Amniotic stem cell (primary cell): ENCODE measurements at places on chromosomes 3 and 15.

DNA sequence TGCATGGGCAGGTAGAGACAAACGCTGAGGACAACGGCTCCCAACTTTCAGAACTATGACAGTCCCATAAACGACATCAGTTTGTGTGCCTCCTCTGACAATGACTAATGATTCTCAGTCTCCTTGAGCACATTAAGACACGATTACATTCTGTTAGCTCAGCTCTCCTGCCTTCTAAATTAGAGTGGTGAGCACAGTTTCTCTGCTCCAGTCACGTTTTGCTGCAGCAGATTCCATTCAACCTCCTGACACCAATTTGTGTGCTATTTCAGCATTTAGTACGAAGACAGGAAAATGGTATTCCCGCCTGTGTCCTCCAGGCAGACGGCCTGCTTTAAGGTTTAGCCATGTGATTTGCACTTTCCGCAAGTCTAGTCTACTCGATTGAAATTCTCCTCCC, 458.4 kb upstream of the CFAP20DC start:
- DNase-seq, result no peak

- DNase-seq, result no peak
Measured at GRCh38 chr15:33215941-33216872, 21.7 kb upstream of the FMN1 start.

DNA sequence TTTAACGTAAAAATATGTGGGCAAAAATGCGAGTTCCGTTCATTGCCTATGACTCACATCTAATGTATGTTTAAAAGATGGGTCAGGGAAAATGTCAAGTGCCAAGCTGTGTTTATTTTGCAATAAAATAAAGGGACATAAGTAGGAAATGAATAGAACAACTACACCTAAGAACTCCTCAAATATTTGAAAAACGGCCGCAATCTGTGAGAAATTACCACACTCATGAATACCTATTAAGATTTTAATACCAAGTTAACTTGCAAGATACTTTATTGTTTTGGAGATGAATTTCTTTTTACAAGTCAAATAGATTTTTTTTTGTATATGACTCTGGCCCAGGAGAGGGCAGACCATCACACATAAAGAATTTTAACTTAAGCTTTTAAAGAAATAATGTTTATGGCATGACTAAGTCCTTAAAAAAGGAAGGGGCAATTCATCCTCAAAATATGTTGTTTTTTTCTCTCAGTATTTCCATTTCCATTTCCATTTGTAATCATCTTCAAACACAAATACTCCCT, 152.7 kb downstream of the SUCNR1 start:
- DNase-seq, result peak; percentile 52

DNA sequence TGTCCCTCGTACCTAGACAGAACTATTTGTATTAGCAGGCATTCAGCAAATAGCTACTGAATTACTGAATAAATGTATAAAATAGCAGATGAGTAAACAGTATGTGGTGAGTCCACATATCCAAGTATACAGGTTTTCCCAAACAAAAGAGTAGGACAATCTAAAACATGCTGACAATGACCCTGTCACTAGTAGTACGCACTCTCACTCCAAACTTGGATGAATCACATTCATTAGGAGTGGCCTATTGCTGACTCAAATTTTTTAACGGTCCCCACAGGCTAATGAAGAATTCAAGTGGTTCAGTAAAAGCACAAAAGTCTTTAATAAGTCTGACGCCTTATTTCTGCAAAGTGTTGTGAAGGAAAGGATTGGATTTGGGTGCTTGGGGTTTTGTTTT, 449.3 kb upstream of the THBS1 start:
- DNase-seq, result no peak

- no peak for DNase-seq
Measured at GRCh38 chr15:95150466-95150865, 919.1 kb downstream of the MCTP2 start.

DNA sequence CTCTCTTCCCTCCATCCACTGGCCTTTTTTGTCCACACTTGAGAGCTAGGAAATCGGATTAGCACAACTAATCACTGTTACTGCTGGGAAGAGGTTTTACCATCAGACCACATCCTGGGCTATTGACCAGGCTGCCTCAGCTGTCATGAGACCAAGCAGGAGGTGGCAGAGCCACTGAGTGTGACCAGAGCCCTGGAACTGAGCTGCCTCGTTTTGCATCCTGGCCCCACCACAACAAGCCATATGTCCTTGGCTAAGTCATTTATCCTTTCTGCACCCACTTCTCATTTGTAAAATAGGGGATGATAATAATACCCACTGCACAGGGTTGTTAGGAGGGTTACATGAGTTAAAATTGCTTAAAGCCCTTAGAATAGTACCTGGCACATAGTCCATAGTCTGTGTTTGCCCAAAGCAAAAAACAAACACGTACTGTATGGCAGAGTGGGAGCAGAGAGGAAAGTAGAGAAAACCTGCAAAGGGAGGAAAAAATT, 34.1 kb downstream of the TMEM158 start:
- no peak for DNase-seq

GRCh38 chr3:146637871-146638270, 32.7 kb upstream of the PLSCR5 start:
- no peak for DNase-seq

DNA sequence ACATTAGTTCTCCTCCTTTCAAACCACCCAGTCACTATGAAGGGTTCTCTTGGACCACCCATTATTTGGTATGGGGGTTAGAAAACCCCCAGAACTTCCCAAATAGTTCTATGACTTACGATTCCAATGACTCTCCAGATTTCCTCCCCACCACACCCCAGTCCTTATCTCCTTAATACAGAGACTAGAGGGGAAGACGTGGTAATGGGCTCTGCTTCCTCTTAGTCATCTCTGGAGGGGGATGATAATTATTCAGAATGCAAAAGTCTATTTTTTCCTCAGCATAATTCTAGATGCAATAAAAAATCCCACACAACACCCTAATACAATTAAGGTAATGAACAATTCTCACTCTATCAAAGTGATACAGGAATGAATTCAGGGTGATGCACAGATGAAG, 48.9 kb upstream of the CFAP161 start:
- DNase-seq, result no peak

- no peak for DNase-seq
Measured at GRCh38 chr3:127694467-127695215, 21.9 kb downstream of the ABTB1 start.

GRCh38 chr15:65254356-65254755, 32.3 kb downstream of the PARP16 start:
- DNase-seq, result no peak

GRCh38 chr3:30598668-30599545, 7.5 kb upstream of the TGFBR2 start:
- no peak for DNase-seq

GRCh38 chr3:88713233-88713691, 394.2 kb upstream of the EPHA3 start:
- no peak for DNase-seq

GRCh38 chr3:141386611-141387111, 18.4 kb downstream of the ZBTB38 start:
- no peak for DNase-seq

GRCh38 chr3:190941694-190942260, 79.3 kb upstream of the GMNC start:
- DNase-seq, result no peak

DNA sequence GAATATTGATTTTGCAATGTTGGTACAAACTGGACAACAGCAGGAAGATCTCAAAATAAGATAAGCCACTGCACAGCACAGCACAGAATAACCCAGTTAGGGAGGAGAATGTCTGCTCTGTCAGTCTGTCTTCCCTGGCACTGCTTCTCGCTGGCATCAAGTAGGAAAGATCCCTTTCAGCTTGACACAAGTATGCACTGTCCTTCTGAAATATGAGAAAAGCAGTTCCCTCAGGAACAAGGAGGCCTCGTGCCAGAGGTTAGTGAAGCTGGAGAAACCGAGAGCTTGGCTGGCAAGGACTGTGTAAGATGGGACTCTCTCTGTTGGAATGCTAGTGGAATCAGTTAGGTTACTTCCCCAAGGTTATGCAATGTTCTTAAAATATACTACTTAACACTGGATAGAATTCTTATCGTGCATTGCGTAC, 59.1 kb downstream of the FMN1 start:
- DNase-seq, result no peak

DNA sequence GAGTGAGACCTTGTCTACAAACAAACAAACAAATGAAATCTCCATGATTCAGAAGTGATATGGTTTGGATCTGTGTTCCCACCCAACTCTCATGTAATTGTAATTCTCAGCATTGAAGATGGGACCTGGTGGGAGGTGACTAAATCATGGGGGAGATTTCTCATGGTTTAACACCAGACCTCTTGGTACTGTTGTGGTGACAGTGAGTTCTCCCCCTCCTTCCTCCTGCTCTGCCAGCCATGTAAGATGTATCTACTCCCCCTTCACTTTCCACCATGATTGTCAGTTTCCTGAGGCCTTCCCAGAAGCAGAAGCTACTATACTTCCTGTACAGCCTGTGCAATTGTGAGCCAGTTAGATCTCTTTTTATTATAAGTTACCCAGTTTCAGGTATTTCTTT, 438.4 kb upstream of the THBS1 start:
- DNase-seq, result no peak

DNA sequence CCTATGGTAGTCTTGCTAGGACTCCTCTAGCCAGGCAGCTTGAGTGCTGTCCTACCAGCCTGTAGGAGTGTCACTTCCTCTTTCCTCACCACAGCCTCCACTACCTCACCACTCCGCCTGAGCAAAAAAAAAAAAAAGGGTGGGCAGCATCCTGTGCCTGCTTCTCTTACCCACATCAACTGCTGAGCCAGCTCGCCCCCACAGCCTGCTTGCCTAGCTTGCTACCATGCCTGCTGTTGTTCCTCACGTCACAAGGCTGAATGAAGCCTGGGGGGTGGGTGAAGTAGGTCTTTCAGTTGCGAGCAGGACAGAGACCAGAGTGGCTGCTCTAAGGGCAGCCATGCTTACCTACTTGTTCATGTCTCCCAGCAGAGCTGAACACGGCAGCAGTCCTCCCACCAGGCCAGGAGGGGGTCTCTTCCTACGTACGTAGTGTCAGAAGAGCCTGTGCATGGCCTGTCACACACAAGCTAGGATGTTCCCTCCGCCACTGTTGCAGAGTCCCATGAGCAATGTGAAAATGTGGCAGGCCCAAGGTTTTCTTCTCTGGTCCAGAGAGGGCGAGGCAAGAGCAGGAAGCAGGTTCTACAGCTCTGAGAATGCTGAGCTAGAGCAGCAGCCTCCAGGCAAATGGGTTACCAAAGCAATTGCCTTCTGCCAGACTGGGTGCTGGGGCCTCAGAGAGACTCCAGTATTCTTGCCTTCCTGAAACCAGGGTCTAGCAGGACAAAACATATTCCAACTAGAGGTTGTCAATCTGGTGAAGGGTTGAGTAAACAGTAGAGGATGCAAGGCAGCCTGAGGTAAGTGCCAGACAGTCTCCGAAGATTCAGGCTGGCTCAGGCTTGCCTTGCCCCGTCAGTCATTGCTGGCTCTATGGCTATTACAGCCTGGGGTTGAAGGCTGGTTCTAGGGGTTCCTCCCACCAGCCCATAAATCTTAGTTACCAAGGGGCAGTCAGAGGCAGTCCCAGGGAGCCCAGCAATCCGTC, 8.1 kb downstream of the PPM1M start:
- no peak for DNase-seq

DNA sequence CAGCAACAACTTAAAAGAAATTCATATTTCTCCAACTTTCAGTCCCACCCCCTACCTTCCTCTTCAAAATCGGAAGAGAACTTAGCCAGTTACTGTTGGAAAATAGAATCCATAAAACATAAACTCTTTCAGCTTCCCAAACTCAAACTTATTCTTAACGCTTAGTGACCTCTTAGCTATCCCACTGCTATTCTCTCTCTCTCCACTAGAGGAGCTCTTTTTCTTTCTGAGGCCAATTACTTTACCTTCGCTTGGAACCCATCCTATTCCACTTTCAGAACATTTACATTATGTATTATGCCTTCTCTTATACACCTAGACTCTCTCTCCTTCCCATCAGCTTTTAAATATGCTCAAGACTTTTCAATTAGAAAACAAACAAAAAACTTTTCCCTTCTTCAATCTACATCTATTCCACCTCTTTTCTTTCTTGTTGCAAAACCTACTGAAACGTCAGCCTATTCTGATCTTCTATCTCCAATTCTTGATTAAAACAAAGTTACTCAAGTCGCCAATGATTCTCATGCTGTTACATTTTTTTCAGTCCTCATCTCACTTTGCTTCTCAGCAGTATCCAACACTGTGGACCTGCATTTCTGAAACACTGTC, 13.4 kb upstream of the GHSR start:
- no peak for DNase-seq

DNA sequence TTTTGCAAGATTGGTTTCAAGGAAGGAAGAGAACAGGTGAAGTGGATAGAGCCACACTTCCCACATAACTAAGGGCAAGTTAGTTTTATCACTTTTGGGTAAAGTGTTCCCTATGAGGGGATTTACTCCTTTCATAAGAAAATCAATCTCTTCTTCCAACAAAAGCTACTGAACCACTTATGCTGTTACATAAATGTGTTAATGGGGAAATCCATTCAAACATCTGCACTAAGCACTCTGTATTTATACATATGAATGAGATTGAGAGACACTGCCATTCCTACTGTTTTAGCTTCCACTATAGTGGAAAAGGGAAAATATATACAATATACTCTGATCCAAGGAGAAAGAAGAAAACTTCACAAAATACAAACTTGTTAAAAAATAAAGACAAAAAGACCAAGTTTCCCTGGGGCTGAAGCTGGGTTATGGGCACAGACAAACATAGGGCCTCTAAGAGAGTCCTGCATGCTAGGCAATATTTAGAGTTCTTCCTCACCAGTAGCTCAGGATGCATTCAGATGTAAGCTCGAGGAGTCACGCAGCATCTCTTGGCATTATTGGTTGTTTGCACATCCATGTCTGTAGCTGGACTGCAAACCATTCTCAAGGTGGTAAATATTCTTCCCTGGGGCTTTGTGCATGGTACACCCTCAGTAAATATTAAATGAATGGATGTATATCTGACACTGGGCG, 454.2 kb downstream of the FGF12 start:
- DNase-seq, result no peak

GRCh38 chr3:5473471-5473870, 286.0 kb downstream of the EDEM1 start:
- no peak for DNase-seq

- no peak for DNase-seq
Measured at GRCh38 chr15:77032647-77033416, 37.9 kb downstream of the PSTPIP1 start.

- DNase-seq, result no peak
Measured at GRCh38 chr3:171213178-171213577, 186.7 kb upstream of the SLC2A2 start.

DNA sequence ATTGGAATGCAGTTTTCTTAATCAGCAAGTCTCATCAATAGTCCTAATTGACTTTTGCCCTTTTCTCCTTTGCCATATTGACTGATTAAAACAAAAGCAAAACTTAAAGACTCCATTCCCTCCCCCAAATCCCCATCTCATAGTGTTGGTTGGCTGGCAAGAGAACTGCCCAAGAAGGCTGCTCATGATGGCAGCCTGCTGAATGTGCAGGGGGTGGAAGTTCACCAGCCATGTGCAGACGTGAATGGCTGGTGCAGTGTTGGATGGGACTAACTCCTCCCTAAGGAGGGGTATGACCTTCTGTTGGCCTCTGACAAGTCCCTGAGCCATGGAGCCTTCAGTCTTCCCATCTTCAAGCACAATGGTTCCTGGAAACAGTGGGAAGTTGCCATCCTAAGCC, 7.0 kb downstream of the SMAD3 start:
- no peak for DNase-seq

GRCh38 chr3:140443073-140443472, 234.8 kb upstream of the TRIM42 start:
- no peak for DNase-seq
